H1 (cell line): ENCODE measurements at places on chromosomes 4 and X. TPM values are rescaled to one million over a fixed set of nuclear protein-coding genes. Genes with fewer than 3 reads are reported as not detected.

Gene ARHGAP24
- polyA plus RNA-seq = 0.08 and 0.09 TPM in 2 replicates

Gene ARHGAP6
- 0.35 and 0.44 TPM in 2 replicates for polyA plus RNA-seq

Gene USO1
- polyA plus RNA-seq = 39.8 and 57.3 TPM in 2 replicates

Gene UNC5C
- 0.30 and 0.36 TPM in 2 replicates for polyA plus RNA-seq

Gene MFAP3L
- 5.8 and 7.0 TPM in 2 replicates for polyA plus RNA-seq

GRCh38 chr4:75555294-75556164 is at the start of gene ODAPH:
TSS of gene ODAPH (plus strand) at chr4:75556066. CDS start at chr4:75556083, 17 bp downstream.
- H3K4me3 ChIP-seq = no peak within 1 kb of the TSS
- no peak for DNase-seq
- no peaks in the 10 kb centered on the region for H3K27me3 ChIP-seq
- no peaks in the 10 kb centered on the region for H3K4me1 ChIP-seq

GRCh38 chr4:174629265-174629664 is 107.0 kb upstream of the HPGD start:
- H3K4me3 ChIP-seq = no peak overlapping the region
- no peaks in the 10 kb centered on the region for H3K36me3 ChIP-seq
- no peaks in the 10 kb centered on the region for H3K27me3 ChIP-seq
- no peak for DNase-seq
- H3K27ac ChIP-seq = no peak overlapping the region
- H3K4me1 ChIP-seq = no peaks in the 10 kb centered on the region

GRCh38 chrX:80576806-80577533 is 156.7 kb downstream of the TENT5D start:
- no peak overlapping the region for H3K27ac ChIP-seq
- no peak for DNase-seq
- H3K4me3 ChIP-seq = no peak overlapping the region
- H3K27me3 ChIP-seq = no peaks in the 10 kb centered on the region
- H3K36me3 ChIP-seq = no peaks in the 10 kb centered on the region

DNA sequence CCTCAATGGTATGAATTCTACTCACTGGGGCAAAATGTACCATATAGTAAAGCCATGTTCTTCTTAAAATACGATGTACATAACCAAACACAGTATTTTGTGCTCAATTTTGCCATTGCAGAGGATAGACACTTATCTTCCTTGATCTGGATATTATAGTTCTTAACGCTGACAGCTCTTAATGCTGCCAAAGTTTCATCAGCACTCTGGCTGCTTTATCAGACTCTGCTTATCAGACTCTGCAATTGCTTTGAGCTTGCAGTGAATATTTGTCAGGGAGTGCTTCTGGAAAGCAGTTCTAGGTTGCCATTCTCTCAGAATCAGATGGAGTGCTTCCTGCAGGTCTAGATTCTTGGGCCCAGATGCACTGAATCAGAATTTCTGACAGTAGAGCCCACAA is 863.1 kb downstream of the CCSER1 start:
- no peaks in the 10 kb centered on the region for H3K36me3 ChIP-seq
- no peak overlapping the region for H3K4me3 ChIP-seq
- DNase-seq = no peak
- H3K27me3 ChIP-seq = no peaks in the 10 kb centered on the region

GRCh38 chr4:119788349-119789266 is 160.0 kb upstream of the PDE5A start:
- no peak for DNase-seq
- H3K27me3 ChIP-seq = no peaks in the 10 kb centered on the region
- H3K4me3 ChIP-seq = no peak overlapping the region
- H3K36me3 ChIP-seq = no peaks in the 10 kb centered on the region
- peaks cover 3% of the 10 kb centered on the region for H3K4me1 ChIP-seq
- peak overlapping the region; percentile 32; the same call in 1 of the 2 replicates for H3K27ac ChIP-seq
